ENCODE measurements at places on chromosomes 1 and 21.
A peak's percentile ranks its signal among the peaks of the same experiment; 100 is the strongest.

DNA sequence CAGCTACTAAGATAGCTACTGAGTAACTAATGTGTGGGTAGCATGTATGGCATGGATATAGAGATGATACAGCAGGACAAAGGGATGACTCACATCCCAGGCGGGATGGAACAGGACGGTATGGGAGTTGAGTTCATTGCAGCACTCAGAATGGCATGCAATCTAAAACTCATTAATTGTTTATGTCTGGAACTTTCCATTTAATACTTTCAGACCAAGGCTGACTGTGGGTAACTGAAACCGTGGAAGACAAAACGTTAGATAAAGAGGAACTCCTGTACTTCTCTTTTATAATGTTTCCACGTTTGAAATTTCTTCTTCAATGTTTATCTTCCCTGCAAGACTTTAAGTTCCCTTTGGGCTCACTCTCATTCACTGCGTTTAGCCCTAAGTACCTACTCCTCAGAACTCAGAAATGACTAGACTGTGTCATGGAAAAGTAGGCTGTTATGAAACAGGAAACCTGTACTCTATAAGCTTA is 151.9 kb downstream of the MAGI3 start:
- H3K27ac ChIP-seq: no peak overlapping the region
- no peaks in the 10 kb centered on the region for H3K36me3 ChIP-seq
- no peak for DNase-seq
- H3K4me3 ChIP-seq: no peak overlapping the region

GRCh38 chr1:172778456-172779455 is 119.9 kb downstream of the FASLG start:
- no peak overlapping the region for H3K4me3 ChIP-seq
- no peaks in the 10 kb centered on the region for H3K27me3 ChIP-seq
- no peak for DNase-seq
- H3K4me1 ChIP-seq: no peaks in the 10 kb centered on the region

DNA sequence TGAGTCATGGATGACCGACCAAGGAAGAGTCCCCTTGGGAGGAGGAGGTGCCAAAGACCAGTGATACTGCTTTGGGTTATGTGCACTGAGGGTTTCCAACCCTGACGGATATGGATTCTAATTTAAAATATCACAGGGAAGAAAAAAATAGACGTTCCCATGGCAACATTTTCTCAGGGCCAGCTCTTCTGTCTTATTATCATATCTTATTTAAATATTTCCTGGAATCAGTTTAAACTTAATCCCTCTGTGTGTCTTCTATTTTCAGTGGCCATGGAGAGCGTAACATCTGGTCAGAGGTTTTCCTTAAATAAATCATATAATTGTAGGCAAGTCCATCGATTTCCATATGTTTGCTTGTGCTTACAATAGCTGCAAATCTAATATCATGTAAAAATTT is 205.4 kb upstream of the FMN2 start:
- H3K4me3 ChIP-seq: no peak overlapping the region
- no peak overlapping the region for H3K27ac ChIP-seq
- no peaks in the 10 kb centered on the region for H3K27me3 ChIP-seq
- H3K36me3 ChIP-seq: no peaks in the 10 kb centered on the region
- no peak for DNase-seq

DNA sequence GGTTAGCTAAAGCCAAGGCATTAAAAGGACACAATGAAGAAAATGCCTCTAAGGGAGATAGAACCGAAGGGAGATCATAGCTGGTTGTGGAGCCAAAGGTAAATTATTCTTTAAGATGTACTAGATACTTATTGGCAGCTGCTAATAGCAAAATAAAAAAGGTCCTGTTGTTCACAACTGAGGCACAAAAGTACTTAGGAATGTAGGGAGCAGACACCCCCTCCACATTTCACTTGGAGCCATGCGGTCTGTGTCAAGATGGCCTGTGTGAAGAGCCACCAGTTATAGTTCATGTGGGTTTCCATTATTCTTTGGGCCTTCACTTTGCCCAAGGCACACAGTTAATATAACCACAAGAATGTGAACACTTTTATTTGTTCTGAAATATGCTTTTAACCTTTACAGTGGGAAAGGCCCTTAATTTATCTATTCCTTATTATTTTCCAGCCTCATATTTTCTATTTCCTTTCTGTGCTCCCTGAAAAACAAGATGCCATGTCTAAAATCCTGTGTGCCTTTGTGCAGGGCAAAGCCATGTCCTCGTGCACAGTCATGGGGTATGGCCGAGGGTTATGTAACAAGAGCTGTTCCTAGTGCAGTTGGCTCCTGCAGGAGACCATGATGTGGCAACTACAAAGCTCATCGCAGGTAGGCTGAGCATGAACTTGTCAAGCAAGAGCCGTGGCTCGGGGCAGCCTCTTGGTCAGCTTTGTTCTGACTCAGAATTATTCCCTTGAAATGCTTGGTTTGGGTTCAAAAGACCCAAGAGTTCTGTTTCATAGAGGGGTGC is 16.2 kb upstream of the WDR26 start:
- no peaks in the 10 kb centered on the region for H3K36me3 ChIP-seq
- DNase-seq: no peak
- H3K4me3 ChIP-seq: peak overlapping the region; percentile 15
- H3K27me3 ChIP-seq: no peaks in the 10 kb centered on the region
- H3K4me1 ChIP-seq: peaks cover 28% of the 10 kb centered on the region
- H3K27ac ChIP-seq: peak overlapping the region; percentile 73

DNA sequence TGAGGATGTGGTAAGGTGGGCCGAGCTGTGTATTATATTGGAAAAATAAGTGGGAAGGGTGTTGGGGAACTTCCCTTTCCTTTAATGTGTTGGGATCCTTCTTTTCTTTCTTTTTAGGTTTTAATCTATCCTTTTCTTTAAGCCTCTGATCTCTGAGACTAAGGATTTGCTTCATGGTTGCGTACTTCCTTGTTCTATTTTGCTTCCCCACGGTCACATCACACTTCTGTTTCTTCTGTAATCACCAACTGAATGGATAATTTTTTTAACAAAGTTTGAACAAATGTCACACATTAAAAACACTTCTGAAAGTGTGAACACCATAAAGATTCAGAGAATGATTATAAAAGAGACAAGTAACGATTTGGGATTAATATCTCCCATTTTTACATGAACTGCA is 17.4 kb downstream of the DMRTA2 start:
- no peaks in the 10 kb centered on the region for H3K36me3 ChIP-seq
- peaks cover 3% of the 10 kb centered on the region for H3K27me3 ChIP-seq
- no peak overlapping the region for H3K4me3 ChIP-seq
- DNase-seq: no peak
- H3K4me1 ChIP-seq: no peaks in the 10 kb centered on the region

GRCh38 chr1:199287647-199288046 is 648.8 kb downstream of the PTPRC start:
- no peak for DNase-seq
- H3K27ac ChIP-seq: no peak overlapping the region
- no peaks in the 10 kb centered on the region for H3K4me1 ChIP-seq
- no peaks in the 10 kb centered on the region for H3K36me3 ChIP-seq
- H3K27me3 ChIP-seq: no peaks in the 10 kb centered on the region

DNA sequence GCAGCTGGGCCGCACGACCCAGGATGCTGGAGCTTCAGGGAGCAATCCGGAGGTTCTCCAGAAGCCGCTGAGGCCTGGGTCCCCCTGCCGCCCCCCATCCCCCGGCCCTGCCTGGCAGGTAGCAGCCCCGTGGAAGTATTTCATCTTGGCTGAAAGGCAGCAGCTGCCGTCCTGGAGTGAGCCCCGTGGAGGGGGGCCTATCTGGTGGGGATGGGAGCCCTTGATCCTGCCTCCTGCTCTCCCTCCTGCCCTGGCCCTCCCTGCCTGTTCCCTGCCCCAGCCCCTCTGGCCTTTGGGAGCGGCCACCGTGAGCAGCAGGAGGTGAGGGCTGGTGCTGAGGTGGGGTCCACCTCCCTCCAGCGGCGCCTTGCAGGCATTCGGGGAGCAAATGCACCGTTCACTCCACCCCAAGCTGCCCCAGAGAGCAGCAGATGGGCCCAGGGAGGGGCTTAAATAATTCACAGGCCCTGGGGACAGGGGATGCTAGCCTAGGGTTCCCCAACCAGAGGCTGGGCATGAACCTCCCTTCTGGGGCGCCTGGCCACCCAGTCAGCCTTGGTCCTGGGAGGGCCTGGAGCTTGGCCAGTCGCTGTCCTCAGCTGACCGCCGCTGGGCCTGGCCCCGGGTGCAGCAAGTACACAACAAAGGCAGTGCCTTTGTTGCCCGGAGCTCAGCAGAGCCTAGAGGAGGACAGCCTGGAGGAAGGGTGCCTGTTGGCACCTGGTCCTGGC is 23.7 kb upstream of the PLCH2 start:
- H3K4me1 ChIP-seq: no peaks in the 10 kb centered on the region
- no peak overlapping the region for H3K4me3 ChIP-seq
- no peaks in the 10 kb centered on the region for H3K27me3 ChIP-seq
- H3K27ac ChIP-seq: no peak overlapping the region

DNA sequence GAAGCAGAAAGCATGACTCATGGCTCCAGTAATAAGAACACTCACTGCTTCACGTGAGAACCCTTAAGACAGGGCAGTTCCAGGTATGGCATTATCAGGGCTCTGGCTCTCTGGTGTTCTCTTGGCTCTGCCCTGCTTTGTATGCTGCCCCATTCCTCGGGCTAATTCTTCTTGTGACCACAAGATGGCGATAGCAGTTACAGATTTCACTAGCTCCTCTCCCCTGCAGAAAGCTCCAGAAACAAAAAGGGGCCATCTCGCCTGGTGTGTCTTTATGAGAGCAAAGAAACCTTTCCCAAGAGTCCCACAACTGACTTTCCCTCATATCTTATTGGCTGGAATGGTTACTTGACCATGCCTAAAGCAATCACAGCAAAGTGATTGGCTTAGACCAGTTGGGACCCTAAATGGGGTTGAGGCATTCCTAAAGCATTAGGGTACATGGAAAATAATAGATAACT is 60.1 kb downstream of the F3 start:
- H3K27ac ChIP-seq: no peak overlapping the region
- no peak overlapping the region for H3K4me3 ChIP-seq
- peaks cover 71% of the 10 kb centered on the region for H3K36me3 ChIP-seq
- no peaks in the 10 kb centered on the region for H3K4me1 ChIP-seq
- no peak for DNase-seq

GRCh38 chr1:191240925-191241324 is 763.3 kb upstream of the BRINP3 start:
- H3K4me1 ChIP-seq: no peaks in the 10 kb centered on the region
- H3K27me3 ChIP-seq: no peaks in the 10 kb centered on the region
- no peak for DNase-seq
- H3K4me3 ChIP-seq: no peak overlapping the region

Data from psoas muscle (tissue), 8 donors.